ENCODE measurements at places on chromosomes 2 and 18. TPM values are rescaled to one million over a fixed set of nuclear protein-coding genes. Genes with fewer than 3 reads are reported as not detected.

SP140L gene
- 98.6 TPM for total RNA-seq

FABP1 gene
- not detected for total RNA-seq

SERPINB11 gene
- not detected for total RNA-seq

- H3K27me3 ChIP-seq = no peaks in the 10 kb centered on the region
- no peak overlapping the region for H3K27ac ChIP-seq
- no peaks in the 10 kb centered on the region for H3K4me1 ChIP-seq
- H3K4me3 ChIP-seq = no peak overlapping the region
Measured at GRCh38 chr2:217948897-217949296, 53.9 kb downstream of the TNS1 start.

- peaks cover 97% of the 10 kb centered on the region for H3K4me1 ChIP-seq
- H3K4me3 ChIP-seq = no peak overlapping the region
- peaks cover 37% of the 10 kb centered on the region for H3K36me3 ChIP-seq
- H3K27ac ChIP-seq = peak overlapping the region; percentile 93
- DNase-seq = no peak
Measured at GRCh38 chr2:218224186-218224585, 7.2 kb downstream of the ARPC2 start.

Data from CD4-positive, alpha-beta memory T cell (primary cell).